H1 (cell line): ENCODE measurements at places on chromosomes 6 and 20.

- DNase-seq = no peak
These were observed 1688.5 kb downstream of the GRIK2 start for GRCh38 chr6:103081876-103082630.

DNA sequence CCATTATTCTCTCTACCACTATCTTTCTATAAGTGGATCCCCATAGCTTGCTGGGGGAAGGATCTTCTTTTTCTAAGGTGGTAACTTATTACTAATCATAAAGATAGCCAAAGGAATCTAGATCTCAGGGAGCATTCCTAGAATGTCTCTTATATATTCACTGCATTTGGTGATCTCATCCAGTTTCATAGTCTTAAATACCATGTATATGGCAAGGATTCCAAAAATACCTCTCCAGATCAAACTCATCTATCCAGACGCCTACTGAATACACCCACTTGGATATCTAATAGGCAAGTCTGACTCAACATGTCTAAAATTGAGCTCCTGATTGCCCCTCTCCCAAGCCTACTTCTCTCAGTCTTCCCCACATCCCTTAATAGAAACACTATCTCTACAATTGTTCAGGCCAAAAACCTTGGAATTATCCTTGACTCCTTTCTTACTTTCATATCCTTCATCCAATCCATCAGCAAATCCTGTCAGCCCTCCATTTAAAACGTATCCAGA, 264.4 kb downstream of the HACE1 start:
- DNase-seq = no peak

DNA sequence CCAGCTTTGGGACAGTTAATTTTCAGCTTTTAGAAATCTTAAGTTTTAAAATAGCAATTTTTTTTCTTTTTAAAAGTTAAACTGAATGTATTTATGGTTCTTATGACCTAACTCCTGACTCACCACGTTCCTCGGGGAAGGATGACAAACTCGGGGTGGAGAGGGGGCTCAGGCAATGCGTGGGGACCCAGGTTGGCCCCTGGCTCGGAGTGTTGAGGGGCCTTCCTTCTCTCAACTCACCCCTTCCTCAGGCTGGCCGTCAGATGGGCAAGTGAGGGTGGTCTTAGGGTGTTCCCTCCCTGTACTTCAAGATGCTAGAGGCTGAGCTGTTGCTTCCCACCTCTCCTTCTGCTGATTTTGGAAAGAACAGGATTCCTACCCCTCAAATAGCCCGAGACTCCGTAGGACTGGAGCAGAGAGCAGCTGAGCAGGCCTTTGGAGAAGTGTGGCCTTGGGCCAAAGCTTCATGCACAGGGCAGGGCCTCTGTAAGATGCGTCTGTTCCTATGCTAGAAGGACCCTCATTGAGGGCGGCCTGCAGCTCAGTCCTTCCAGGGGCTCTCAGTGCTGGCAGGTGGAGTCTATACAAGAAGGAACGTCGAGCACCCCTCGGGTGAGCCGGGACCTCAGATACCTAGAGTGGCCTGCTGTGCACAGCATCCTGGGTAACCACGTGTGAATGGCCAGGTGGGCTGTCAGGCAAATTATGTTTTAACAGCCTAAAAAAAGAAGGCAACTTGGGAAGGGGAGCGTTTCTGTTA, 79.3 kb downstream of the TCP11 start:
- DNase-seq = no peak

GRCh38 chr20:43653966-43654365, 12.9 kb upstream of the MYBL2 start:
- DNase-seq = no peak

DNA sequence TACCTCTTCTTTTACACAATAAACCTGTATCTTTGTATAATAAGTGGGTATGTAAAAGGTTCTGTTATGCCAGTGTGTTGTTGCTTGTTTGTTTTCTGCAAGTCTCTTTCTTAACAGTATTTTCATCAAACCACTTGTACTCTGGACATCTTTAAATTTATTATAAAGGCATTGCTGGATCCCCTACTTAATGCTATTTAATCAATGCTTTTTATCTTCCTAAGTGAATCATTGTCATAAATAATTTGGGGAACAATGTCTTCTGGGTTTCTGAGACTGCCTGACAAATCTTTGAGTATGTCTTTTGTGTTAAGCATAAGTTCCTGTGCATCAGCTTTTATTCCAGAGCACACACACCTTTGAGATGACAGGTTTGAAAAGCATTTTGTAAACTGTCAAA, 64.7 kb downstream of the ITCH start:
- no peak for DNase-seq

- DNase-seq = no peak
These were observed 25.5 kb upstream of the ASXL1 start for GRCh38 chr20:32332614-32333013.

- DNase-seq = no peak
These were observed 218.9 kb upstream of the RIN2 start for GRCh38 chr20:19539191-19539590.

GRCh38 chr6:16168858-16169257, 40.0 kb downstream of the MYLIP start:
- no peak for DNase-seq

- DNase-seq = no peak
These were observed 469.0 kb downstream of the CDC5L start for GRCh38 chr6:44856479-44856878.

GRCh38 chr6:71203206-71203605, 85.4 kb upstream of the OGFRL1 start:
- DNase-seq = no peak

GRCh38 chr6:6678185-6678671, 89.7 kb downstream of the LY86 start:
- no peak for DNase-seq

DNA sequence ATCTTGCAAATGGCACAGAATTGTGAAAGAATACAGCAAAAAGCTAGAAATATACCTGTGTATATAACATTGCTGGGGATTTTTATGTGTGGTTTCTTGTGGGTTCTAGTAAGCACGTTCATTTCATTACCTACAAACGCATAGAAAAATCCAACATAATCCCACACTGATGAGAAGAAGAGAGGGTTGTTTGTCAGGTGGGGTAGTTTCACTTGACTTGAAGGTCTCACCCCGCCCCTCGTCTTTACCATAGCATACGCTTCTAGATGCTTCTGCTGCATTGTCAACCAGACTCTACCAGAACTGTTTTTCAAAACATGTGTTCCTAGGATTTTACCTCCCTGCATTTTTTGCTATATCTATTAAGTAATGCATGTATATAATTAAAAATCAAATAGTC, 284.1 kb upstream of the TAB2 start:
- no peak for DNase-seq
